ENCODE measurements at places on chromosomes 2 and 18.

GRCh38 chr2:172972005-172972619, 103.5 kb upstream of the MAP3K20 start:
- DNase-seq = no peak

GRCh38 chr2:16326711-16327300, 338.8 kb downstream of the CYRIA start:
- no peak for DNase-seq

DNA sequence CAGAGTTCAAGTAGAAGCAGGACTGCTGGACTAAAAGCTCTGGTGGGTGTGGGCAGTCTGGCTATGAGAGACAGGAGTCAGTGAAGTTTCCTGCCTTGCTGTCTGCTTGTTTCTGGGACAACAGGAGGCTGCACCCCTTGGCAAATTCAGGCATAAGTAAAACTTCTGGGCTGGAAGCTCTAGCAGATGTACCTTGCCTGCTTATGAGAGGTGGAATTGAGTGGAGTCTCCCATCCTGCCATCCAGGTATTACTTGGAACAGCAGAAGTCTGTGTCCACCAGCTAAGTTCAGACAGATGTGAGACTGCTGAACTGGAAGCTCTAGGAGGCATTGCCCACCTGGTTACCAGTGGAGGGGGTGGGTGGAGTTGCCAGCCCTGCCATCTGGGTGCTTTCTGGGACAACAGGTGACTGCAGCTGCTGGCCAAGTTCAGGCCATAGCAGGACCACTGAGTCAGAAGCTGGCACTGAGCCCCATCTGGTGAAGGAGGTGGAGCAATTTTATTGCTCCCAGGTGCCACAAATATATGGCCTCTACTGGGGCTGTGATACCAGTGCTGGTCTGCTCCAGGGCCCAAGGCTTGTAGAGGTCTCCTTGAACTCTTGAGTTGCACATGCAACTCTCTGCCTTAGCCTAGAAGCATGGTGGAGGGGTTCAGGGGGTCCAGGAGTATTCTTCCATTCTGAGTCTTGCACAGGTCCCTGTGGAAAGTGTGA, 199.4 kb upstream of the FN1 start:
- DNase-seq = no peak

DNA sequence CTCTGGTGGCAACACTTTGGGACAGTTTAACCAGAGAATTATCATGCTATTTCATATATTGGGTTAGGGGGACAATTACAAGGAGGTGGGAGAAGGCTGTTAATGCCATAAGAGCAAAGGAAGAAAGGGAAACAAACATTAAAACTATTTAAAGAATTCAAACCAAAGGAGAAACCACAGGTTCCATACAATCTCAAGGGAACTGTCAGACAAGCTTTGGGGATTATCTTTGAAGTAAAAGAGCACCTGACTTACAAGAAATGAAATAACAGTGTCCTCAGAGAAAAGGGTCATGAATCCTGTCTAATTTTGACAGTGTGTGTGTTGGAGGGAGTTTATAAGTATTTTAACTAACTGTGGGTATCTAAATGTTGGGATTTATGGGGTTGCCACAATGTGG, 44.4 kb downstream of the CERS6 start:
- no peak for DNase-seq

- no peak for DNase-seq
Measured at GRCh38 chr18:35661483-35662146, 80.1 kb downstream of the GALNT1 start.

DNA sequence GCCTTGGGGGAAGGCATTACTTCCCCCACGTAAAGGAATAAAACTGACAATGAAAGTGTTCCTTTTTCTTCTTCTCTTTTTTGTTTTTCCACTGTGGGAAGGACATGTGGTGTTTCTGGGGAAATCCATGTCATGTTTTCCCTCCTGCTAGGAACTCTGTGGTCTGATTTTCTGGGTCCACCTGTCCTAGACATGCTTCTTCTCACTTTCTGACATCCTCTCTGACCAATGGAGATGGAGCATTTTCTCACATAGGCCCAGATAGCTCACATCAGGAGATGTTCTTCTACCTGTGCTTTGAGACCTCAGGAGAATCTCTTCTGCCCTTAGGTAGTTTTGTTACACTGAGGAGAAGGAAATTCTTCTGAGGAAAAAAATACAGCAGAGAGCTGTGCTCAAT, 252.0 kb upstream of the SIX3 start:
- DNase-seq = no peak

DNA sequence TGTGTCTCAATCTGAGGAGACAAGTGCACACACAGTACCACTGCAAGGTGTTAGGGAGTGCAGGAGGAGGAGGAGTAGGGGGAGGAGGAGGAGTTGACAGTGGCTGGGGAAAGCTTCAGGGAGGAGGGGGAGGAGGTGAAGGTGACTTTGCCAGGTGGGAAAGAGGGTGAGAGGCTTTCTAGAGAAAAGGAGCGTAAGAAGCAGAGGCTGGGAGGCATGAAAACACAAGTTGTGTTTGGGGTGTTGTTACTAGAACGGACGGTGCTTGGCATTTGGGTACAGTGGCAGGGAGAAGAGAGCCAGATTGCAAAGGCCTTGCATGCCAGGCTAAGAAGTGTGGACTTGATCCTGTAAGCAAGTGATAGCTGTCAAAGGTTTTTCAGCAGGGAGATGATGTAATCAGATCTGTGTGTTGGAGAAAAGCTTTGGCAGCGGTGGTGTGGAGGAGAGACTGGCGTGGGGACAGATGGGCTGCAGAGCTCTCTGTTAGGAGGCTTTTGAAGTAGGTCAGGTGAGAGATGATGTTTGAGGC, 16.2 kb downstream of the TANC1 start:
- DNase-seq = no peak

- DNase-seq = no peak
Measured at GRCh38 chr2:234579231-234579962, 82.5 kb upstream of the ARL4C start.

DNA sequence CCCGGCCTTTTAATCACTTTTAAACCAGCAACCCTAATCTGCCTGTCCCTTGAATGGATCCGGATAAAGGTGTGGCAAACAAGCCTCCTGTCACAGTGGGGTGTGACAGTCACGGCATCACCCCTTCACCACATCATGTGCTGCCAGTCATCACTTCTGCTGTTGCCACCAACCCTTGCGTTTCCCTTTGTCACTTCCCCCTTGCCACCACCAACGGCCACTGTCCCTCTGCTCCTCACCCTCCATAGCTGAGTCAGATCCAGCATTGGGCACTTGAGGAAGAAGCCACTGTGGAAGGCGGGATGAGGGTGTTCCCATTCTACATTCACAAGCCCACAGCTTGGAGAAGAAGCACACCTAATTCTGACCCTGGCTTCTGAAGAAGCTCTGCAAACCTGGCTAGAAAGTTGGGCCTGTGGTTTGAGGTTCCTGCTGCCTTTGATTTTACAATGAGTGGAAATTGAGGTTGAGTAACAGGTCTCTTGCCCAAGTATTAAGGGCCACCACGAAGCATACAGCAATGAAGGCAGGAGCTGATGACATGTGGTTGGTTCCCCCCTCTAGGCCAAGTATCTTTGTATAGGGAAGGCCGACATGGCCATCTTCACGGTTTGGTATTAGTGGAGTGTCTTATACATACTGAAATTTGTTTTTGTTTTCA, 22.9 kb upstream of the DARS1 start:
- no peak for DNase-seq

GRCh38 chr2:110873056-110873502, 140.7 kb downstream of the ACOXL start:
- no peak for DNase-seq

DNA sequence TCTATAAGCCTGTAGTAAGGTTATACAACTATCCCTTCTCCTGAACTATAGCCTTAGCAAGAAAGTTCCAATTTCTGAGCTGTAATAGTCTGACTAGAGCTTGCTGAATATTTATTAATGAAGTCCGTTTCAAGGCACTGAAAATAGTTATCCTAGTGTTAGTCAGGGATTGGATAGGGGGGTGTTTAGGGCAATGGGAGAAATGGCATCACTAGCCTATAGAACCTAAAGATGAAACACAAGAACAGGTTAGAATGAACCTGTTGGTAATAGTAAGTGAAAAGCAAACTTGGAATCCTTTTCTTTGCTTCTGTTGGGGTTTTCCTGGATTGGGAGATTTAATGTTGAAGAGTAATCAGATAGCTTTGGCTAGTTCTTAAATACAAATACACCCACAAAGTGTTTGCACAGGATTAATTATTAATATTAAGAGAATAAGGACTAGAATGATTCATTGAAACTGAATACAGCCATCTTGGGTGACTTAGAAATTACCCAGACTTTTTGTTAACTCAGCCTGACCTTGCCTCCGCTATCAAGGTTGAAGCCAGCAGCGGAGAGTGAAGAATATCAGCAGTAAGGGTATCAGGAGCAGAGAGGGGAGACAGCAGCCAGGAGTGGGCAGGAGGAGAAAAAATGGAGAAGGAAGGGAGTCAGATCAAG, 14.4 kb downstream of the CCNT2 start:
- no peak for DNase-seq

GRCh38 chr2:163859951-163860350, 124.1 kb upstream of the FIGN start:
- DNase-seq = no peak

GRCh38 chr2:27042985-27043634, 8.4 kb upstream of the AGBL5 start:
- DNase-seq = no peak

GRCh38 chr2:156189143-156189542, 143.4 kb downstream of the NR4A2 start:
- DNase-seq = no peak

All from hypothalamus (tissue), 51 donors.